ENCODE measurements at places on chromosomes 16 and 17. TPM values are rescaled to one million over a fixed set of nuclear protein-coding genes. Genes with fewer than 3 reads are reported as not detected.

Gene TENT4B
- 5.7 TPM for total RNA-seq

Gene CHST5
- not detected for total RNA-seq

Gene CMC2
- total RNA-seq, result 24.5 TPM

Gene CCL1
- total RNA-seq, result not detected

Gene MEOX1
- 12.5 TPM for total RNA-seq

Gene PMP22
- total RNA-seq, result 92.9 TPM

Gene TP53TG3B
- total RNA-seq, result not detected

Gene DOC2B
- 2.1 TPM for total RNA-seq

Gene SULT1A2
- 0.52 TPM for total RNA-seq

Gene SPNS1
- 18.3 TPM for total RNA-seq

Gene GAS2L2
- total RNA-seq, result not detected

Gene FBXO39
- under 0.01 TPM for total RNA-seq

Gene CCDC78
- total RNA-seq, result not detected

Gene SLC5A10
- not detected for total RNA-seq

Gene INCA1
- total RNA-seq, result not detected

Gene FNDC8
- not detected for total RNA-seq

Gene AIPL1
- not detected for total RNA-seq

Gene ITGAL
- total RNA-seq, result 4.2 TPM

Gene MGAT5B
- not detected for total RNA-seq

Gene NECAB2
- not detected for total RNA-seq

Gene OMG
- not detected for total RNA-seq

Gene KRTAP4-9
- total RNA-seq, result not detected
